ENCODE measurements at places on chromosomes 16 and 17.

- no peak for DNase-seq
Measured at GRCh38 chr16:65717846-65718245, 596.0 kb upstream of the CDH11 start.

DNA sequence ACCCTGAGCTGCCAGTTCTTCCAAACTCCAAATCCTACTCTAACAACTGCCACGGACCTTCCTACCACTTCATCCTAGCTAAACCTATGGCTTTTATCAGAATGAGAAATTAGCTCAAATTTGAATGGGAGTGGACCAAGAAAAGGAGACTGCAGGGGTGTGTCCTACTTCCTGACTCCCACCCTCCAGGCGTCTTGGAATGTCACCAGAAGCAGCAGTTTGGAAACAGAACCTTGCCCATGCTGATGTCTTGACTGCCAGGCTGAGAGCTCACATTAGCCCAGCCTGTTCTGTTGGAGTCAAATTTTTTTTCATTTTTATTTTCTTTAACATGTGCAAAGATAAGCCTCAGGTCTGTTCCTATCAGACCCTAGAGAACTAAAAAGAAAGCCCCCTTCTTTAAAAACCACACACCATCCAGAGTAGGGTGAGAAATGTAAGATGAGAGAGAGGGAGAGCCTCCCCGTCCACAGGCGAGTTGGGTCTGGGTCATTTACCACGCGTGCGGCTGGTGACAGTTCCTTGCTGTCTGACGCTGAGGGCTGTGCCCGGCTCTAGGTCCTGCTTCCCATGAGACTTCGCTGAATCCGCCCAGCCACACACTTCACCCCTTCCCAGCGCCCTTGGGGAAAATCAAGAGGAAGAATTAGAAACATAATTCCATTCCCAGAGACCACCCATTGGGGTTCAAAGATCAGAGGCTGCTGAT lies 54.3 kb downstream of the WNT3 start:
- DNase-seq, result no peak

- DNase-seq, result peak; percentile 64
Measured at GRCh38 chr17:27207073-27207513, 86.8 kb upstream of the WSB1 start.

DNA sequence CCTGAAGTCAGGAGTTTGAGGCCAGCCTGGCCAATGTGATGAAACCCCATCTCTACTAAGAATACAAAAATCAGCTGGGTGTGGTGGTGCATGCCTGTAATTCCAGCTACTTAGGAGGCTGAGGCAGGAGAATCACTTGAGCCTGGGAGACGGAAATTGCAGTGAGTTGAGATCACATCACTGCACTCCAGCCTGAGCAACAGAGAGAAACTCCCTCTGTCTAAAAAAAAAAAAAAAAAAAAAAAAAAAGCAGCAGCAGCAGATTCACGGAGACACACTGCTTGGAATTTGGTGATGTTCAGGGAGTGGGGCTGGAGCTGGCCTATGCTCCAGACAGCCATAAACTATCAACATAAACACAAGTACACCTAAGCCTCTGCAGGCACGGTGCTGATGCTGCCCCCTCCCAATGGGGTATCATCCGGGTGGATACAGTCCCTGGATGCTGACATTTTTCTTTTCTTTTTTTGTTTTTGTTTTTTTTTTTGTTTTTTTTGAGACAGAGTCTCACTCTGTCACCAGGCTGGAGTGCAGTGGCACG lies 39.6 kb upstream of the RHOT1 start:
- no peak for DNase-seq

DNA sequence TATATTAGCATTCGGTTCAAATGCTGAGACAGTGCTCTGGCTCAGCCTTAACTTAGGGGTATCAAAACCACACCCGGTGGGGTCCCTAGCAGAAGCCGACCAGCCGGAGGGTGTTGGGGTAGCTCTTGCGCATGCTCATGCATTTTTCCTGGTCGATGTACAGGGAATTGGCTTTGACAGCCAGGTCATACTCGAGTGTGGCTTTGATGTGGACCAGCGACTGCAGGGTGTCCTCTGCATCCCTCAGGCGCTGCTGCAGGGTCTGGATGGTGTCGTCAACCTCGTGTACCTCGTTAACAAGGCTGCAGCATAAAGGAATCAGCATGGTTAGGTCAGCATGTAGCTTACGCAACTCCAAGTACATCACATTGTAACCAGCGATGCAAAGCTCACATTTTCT lies 37.5 kb downstream of the TEKT3 start:
- DNase-seq, result no peak

DNA sequence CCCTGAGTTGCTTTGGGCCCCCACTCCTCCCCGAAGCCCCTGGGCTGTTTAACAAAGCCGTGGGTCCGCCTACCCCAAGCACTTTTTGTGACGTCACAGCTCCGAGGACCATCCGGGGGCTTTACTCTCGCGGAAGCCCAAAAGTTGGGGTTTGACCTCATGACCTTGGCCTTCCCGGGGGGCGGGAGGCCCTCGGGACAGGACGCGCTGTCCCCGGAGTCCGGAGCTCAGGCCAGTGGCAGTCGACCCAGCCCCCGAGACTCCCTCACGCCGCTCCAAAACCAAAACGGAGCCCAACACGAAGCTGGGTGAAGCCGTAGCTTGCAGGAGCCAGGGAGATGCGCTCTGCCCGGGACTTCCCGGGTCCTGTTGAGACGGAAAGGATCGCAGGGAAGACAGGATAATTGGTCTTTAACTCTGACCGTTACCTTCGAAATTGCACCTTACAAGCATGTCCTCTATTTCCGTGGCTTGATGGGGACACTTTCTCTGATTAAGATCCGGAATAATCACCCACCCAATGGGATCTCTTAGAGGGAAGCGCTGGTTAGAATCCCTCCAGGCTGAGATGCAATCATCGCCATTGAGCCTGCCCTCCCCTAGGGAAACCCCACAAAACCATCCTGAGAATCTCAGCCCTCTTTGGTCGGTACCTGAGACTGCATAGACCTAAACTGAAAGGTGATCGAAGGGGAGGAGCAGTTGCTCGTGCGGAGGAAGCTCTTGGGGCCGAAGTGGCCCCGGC lies 4.9 kb upstream of the SOX9 start:
- no peak for DNase-seq

DNA sequence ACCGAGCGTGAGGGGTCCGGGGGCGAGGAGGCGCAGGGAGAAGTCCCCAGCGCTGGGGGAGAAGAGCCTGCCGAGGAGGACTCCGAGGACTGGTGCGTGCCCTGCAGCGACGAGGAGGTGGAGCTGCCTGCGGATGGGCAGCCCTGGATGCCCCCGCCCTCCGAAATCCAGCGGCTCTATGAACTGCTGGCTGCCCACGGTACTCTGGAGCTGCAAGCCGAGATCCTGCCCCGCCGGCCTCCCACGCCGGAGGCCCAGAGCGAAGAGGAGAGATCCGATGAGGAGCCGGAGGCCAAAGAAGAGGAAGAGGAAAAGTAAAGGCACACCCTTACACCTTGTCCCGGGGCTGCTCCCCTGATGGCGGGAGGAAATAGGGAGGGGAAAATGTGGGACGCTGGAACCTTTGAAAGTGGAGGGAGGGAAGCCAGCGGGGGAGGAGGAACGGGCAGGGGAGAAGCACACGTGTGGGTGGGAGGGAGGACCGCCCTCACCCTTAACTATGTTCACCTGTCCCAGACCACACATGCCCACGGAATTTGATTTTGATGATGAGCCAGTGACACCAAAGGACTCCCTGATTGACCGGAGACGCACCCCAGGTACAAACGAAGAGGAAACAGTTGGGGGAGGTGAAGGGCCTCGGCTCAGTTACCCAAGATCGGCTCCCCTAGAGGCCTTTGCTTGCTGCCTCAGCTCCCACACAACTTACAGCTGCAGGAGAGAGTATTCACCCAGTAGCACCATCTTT lies 916 bp downstream of the PAGR1 start:
- DNase-seq, result peak; percentile 75

GRCh38 chr17:31256936-31257335 lies 40.1 kb downstream of the OMG start:
- DNase-seq, result no peak

DNA sequence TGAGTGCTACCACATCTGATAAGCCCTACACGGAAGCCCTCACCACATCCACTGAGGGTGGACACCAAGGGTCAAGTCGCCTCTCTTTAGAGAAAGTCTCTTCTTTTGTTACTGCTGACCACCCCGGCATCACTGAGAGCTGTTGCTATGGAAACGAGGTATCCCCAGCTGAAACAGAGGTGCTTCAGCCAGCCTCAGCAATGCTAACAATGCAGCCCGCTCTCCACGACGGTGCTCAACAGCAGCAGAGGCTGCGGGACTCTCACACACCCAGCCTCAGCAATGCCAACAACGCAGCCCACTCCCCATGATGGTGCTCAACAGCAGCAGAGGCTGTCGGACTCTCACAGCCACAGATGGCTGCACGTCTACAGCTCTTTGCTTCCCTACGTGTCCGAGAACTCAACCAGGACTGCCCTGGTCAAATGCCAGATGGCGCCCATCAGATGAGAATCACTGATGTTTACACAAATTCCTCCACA lies 41.4 kb downstream of the VPS53 start:
- DNase-seq, result no peak

- peak; percentile 81 for DNase-seq
Measured at GRCh38 chr17:2398655-2399571, 1.9 kb downstream of the MNT start.

DNA sequence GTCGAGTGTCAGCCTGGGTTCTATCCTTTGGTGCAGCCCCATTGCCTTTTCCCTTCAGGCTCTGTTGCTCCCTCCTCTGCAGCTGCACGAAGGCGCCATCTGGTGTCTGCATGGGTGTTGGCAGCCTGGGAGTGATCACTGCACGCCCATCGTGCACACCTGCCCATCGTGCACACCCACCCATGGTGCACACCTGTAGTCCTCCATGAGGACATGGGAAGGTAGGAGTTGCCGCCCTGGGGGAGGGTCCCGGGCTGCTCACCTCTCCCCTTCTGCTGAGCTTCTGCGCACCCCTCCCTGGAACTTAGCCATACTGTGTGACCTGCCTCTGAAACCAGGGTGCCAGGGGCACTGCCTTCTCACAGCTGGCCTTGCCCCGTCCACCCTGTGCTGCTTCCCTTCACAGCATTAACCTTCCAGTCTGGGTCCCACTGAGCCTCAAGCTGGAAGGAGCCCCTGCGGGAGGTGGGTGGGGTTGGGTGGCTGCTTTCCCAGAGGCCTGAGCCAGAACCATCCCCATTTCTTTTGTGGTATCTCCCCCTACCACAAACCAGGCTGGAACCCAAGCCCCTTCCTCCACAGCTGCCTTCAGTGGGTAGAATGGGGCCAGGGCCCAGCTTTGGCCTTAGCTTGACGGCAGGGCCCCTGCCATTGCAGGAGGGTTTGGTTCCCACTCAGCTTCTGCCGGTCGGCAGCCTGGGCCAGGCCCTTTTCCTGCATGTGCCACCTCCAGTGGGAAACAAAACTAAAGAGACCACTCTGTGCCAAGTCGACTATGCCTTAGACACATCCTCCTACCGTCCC lies 2.9 kb downstream of the CTRL start:
- DNase-seq, result peak; percentile 71

DNA sequence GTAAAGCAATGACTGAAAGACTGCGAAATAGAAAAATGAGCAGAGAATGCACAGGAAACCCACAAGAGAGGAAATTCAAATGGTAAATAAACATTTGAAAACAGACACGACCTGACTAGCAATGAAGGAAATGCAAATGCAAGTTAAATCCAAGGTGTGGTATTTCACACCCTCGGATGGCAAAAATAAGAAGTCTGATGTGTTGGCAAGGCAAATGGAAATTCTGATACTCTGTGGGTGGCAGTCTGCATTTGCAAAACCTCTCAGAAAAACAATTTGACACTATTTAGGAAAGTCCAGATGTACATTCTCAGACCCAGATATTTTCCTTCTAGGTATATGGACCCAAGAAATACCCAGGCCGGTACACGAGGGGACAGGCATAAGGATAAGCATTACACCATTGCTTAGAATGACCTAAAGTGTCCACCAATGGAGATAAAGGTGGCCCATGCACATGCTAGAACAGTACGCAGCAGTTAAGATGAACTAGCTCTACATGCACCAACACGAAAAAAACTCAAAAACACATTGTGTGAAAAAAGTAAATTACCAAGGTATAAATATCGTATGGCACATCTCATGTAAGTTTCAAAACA lies 116.7 kb downstream of the GAS7 start:
- DNase-seq, result peak; percentile 31

- DNase-seq, result no peak
Measured at GRCh38 chr17:57784226-57784895, 39.3 kb upstream of the CCDC182 start.

- DNase-seq, result peak; percentile 12
Measured at GRCh38 chr16:76639685-76640289, 362.6 kb downstream of the CNTNAP4 start.

- no peak for DNase-seq
Measured at GRCh38 chr17:64565563-64565962, 58.8 kb downstream of the CEP95 start.

DNA sequence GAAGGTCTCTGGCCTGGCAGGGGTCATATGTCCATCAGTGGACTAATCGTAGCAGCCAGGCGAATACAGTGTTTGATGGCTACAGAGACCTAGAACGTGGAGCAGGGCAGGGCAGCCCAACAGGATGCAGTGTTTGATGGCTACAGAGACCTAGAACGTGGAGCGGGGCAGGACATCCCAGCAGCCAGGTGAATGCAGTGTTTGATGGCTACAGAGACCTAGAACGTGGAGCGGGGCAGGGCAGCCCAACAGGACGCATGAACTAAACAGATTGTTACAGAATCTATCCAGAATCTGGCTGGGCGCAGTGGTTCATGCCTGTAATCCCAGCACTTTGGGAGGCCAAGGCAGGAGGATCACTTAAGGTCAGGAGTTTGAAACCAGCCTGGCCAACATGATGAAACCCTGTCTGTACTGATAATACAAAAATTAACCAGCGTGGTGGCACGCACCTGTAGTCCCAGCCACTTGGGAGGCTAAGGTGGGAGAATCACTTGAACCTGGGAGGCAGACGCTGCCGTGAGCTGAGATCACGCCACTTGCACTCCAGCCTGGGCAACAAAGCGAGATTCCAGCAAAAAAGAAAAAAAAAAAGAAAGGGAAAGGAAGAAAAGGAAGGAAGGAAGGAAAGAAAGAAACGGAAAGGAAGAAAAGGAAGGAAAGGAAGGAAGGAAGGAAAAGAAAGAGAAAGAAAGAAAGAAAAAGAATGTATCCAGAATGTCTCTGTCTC lies 65.2 kb upstream of the RPH3AL start:
- no peak for DNase-seq

GRCh38 chr17:45235416-45236281 lies 14.0 kb downstream of the FMNL1 start:
- peak; percentile 86 for DNase-seq

- no peak for DNase-seq
Measured at GRCh38 chr17:21374441-21375161, 1.6 kb upstream of the KCNJ12 start.

DNA sequence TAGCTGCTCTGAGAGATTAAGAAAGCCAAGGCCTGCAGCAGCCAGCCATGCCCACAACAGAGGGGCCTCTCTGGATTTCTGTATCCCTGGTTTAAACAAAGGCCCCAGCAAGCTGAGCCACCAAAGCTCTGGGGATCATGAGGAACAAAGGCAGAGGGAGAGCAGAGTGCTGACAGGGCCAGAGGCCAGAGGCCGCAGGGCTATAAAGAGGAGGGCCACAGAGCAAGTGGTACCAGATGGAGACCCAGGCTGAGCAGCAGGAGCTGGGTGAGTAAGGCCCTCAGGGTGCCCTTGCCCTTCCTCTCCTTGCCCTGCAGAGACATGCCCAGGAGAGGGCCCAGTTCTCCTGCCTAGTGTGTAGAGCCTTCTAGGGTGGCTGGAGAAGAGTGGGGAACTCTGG lies at the start of gene CRYBA1:
CRYBA1 (plus strand) TSS at position 232 of the 400 bp plus-strand sequence; CDS start at position 237, 5 bp downstream.
- DNase-seq, result no peak
